ENCODE measurements at places on chromosomes 11 and 22.

DNA sequence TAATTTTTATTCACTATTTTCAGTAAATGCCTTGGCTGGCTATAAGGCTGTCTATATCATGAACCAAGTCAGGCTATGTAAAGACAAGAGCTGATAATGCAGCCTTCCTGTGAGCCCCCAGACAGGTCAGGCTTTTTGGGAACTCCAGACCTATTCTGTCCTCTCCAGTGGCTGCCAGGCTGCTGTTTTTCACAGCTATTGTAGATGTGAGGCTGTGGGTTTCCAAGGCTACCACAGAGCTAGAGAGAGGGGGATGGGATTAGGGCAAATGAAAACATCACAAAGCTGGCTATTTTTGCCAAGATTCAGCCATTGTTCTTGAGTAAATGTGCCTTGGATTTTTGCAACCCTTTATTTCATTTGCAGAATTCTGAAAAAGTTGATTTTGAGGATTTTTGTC, 55.7 kb upstream of the SORL1-AS1 start:
- no peak for DNase-seq

DNA sequence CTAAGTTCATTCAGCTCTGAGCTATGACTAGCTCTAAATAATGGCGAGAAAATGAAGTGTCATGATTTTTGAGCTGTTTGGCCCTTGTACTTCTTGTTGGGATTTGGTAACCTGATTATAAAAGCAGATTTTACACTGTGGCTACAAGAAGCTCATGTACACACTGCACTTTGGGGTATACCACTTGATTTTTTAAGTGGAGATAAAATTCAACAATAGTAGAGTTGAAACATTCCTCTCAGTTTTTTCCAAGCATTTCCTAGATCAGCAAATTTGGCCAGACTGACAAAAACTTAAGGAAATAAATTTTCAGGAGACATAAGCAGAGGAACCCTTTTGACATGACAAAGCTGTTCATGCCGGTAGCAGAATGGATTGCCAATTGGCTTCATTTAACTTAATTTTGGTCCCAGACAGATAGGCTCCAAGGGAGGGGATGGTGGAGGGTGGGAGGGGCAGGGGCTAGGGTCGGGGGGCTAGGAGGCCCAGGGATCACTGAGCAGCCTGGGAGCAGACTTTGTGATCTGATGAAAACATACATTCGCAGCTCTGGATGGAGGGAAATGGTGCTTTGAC, 575.9 kb downstream of the METTL15 start:
- DNase-seq = no peak

DNA sequence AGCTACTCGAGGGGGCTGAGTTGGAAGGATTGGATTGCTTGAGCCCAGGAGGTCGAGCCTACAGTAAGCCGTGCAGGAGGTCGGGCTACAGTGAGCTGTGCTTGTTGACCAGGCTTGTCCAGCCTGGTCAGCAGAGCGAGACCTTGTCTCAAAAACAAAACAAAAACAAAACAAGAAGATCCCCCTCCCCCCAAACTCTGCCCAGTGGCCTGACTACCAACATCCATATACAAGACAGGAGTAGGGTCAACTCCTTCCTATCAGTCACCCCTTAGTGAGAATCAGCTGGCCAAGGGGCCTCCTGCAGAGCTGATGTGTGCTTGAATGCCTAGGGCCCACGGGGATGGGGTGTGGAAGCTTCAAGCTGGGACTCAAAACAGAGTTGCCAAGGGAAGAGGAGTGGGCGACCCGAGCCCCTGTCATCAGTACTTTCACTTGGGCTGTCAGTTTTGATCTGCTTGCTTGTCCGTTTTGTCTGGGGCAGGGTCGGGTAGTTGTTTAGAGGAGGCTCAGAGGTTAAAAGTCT, 942 bp upstream of the TSPAN18 start:
- no peak for DNase-seq

GRCh38 chr11:8019314-8020243, 32.4 kb downstream of the EIF3F start:
- no peak for DNase-seq

DNA sequence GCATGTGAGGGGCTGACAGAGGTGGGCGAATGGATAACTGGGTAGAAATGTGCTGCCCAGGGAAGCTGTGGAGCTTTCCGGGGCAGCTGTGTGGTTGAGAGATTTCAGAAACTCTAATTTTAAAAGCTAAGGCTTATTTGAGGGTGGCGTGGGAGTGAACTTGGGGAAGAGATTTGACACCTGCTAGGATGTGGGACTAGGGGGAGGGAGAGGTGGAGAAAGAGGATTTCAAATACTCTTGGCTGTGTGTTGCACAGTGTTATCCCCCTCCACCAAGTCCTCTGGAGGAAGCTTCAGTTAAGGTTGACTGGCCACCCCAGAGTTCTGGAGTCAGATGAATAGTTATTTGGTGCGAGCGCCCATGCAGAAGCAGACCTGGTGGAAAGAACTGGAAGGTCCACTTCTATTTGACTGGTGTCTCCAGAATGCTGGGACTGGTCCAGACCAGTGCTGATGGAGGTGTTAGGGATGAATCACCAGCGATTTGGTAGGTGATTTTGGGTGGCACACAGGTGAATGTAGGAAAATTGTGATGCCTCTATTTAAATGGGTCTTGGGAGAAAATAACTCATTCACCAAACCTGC, 72.8 kb upstream of the ALX4 start:
- DNase-seq = no peak

DNA sequence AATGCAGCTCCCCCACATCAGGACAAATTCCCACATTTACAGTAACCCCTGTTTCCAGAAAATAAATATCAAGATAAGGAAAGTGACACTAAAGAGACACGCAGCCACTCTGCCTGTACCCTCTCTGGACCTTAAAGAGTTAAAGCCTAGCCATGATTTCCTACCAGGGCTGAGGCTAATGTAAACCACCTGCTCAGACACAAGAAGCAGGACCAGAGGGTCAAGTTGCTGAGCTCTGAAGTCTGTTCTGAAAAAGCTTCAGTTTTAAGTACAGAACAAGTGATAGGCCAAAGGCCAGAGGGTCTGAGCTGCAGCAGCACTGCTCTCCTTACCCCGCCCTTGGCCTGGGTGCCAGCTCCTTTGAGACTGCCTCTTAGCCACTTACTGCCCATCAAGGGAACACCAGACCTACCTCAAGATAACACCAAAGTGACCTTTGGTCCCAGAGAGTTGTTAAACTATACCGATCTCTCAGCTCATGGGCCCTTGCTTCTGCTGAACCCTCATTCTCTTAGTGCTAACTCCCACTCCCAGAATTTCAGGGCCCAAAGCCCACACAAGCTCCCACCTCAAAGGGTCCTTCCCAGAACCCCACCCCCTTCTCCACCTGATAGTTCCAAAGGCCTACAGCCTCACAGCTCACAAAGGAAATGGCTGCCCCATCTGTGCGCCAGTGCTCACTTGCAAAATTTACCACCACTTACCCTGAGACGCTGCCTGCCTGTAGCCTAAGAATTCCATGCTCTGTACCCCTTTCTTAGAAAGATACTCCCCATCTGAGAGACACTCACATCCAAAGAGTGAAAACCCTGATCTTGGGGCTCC, 40.5 kb downstream of the IL18BP start:
- no peak for DNase-seq
